ENCODE measurements at places on chromosomes 11 and 22. TPM values are rescaled to one million over a fixed set of nuclear protein-coding genes. Genes with fewer than 3 reads are reported as not detected.
A peak's percentile ranks its signal among the peaks of the same experiment; 100 is the strongest.

DNA sequence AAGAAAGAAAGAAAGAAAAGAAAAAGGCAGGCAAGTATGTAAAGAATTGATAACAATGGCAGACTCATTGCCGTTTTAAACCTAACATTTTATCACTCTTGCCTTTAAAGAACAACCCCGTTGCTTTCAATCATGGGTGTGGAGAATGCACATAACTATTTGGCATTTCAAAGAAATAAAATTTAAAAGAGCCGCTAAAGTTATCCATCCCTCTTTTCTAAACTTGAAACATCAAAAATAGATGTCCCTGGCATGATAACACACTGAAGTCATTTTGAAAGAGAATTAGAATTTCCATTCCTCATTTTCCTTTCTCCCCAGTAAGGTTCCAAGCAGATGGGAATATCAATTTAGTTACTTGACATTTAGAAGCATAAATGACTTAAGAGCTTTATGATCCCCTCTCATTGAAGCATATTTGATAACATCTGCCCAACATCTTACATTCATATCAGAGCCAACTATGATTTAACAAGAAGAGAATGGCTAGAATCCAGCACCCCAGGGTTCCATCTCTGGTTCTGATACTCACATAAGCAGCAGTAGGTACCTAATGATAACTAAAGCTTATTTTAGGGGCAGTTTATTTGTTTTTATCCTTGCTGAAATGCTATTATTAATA, 529.6 kb upstream of the LRRC4C start:
- H3K36me3 ChIP-seq = no peaks in the 10 kb centered on the region
- DNase-seq = no peak
- H3K4me1 ChIP-seq = no peaks in the 10 kb centered on the region

- DNase-seq = no peak
- no peaks in the 10 kb centered on the region for H3K36me3 ChIP-seq
- H3K27me3 ChIP-seq = no peaks in the 10 kb centered on the region
- no peak overlapping the region for H3K4me3 ChIP-seq
- H3K27ac ChIP-seq = no peak overlapping the region
- H3K4me1 ChIP-seq = no peaks in the 10 kb centered on the region
Measured at GRCh38 chr11:124339396-124340141, 19.6 kb upstream of the OR8D2 start.

GRCh38 chr22:50696251-50696798, 23.7 kb downstream of the SHANK3 start:
- peak overlapping the region; percentile 87 for H3K27ac ChIP-seq
- no peaks in the 10 kb centered on the region for H3K27me3 ChIP-seq
- H3K4me1 ChIP-seq = peaks cover 61% of the 10 kb centered on the region
- H3K4me3 ChIP-seq = peak overlapping the region; percentile 44
- no peak for DNase-seq

DNA sequence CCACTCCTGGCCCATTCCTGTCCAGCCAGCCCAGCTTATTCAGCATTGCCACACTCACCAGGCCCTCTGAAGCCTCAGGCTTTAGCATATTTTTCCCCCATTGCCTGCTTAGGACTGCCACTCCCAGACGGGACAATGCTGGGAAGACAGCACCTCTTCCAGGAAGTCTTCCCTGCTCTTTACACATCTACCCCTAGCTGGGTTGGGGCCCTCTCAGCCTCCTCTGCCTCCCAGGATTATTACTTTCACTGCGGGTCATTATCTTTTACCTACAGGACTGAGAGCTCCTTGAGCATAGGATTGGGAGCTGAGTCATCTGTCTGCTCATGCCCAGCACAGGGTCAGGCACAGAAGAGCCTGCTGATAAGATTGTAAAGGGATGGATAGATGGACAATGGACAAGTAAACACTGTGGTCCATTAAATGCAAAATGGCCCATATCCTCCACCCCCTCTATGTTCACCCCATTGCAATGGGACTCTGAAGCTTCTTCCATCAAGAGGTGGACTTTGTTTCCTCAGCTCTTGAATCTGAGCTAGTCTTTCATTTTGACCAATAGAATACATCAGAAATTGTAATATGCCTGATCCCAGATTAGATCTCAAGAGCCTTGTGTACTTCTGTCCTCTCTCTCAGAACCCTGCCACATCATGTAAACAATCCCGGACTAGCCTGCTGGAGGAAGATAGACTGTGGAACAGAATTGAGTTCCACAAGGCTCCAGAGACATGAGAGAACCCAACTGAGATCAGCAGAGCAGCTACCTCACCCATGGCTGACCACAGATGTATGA, 32.0 kb upstream of the LRRC32 start:
- H3K4me1 ChIP-seq = no peaks in the 10 kb centered on the region
- no peak overlapping the region for H3K27ac ChIP-seq
- no peak for DNase-seq
- H3K36me3 ChIP-seq = no peaks in the 10 kb centered on the region
- no peak overlapping the region for H3K4me3 ChIP-seq

OR10A2 gene
- total RNA-seq = not detected

BEST1 gene
- total RNA-seq = 0.22 TPM

DNA sequence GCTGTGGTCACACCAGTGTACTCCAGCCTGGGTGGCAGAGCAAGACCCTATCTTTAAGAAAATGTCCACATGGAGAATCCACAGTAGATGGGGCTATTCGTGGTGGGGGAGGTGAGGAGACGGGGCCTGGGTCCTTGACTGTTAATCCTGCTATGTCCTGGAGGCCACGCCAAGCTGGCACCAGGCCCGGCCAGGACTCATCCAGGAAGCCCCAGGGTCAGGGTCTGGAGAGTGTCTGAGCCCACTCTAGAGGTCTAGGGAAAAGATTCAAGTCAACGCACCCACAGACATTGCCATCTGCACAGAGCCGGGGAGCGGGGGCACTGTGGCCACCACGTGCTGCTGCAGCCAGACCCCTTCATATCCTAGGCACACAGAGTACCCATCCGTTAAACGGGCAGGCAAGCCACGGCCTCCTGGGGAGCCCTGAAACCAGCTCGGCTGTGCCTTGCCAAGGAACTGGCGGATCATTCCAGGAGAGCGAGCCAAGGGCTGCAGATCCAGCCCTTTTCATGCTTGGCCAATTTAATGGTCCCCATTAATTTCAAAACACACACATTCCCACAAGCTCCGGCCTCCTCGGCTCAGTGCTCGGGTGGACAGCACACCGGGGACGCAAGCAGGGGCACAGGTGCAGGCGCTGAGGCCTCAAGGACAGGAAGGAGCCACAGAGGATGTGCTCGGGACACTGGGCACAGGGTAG, 24.7 kb downstream of the MACROD1 start:
- H3K4me3 ChIP-seq = no peak overlapping the region
- no peak overlapping the region for H3K27ac ChIP-seq
- H3K27me3 ChIP-seq = no peaks in the 10 kb centered on the region
- DNase-seq = no peak

GRCh38 chr22:48757985-48758561, 1069.6 kb downstream of the BRD1 start:
- no peaks in the 10 kb centered on the region for H3K36me3 ChIP-seq
- no peak overlapping the region for H3K27ac ChIP-seq
- H3K4me3 ChIP-seq = no peak overlapping the region
- no peaks in the 10 kb centered on the region for H3K4me1 ChIP-seq
- no peaks in the 10 kb centered on the region for H3K27me3 ChIP-seq
- DNase-seq = no peak

Data from esophagus squamous epithelium (tissue), 5 donors.